T-helper 17 cell (primary cell): ENCODE measurements at places on chromosomes 4 and X.

DNA sequence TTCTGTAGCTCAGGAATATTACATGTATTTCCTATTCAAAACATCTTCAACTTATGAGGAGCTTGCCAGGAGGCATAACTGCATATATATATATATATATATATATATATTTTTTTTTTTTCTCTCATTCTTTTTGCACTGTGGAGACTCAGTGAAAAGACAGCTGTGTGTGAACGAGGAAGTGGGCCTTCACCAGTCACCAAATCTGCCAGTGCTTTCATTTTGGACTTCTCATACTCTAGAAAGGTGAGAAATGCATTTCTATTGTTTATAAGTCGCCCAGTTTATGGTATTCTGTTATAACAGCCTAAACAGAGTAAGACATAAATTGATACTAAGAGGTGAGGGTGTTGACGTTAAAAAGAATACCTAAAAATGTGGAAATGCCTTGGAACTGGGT is 710.6 kb downstream of the TRAM1L1 start:
- no peak for DNase-seq

GRCh38 chr4:14631806-14632440 is 370.4 kb upstream of the CPEB2 start:
- DNase-seq = no peak

DNA sequence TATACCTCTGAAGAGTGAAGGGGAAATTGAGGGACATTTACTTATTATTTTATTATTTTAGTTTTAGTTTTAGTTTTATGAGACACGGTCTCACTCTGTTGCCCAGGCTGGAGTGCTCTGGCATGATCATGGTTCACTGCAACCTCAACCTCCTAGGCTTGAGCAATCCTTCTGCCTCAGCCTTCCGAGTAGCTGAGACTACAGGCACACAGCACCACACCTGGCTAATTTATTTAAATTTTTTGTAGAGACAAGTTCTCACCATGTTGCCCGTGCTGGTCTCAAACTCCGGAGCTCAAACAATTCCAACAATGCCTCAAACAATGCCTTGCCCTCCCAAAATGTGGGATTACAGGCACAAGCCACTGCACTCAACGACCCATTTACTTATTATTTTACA is 68.4 kb upstream of the BMP2K start:
- DNase-seq = no peak

- no peak for DNase-seq
Measured at GRCh38 chrX:70496491-70496890, 51.9 kb downstream of the DLG3 start.

DNA sequence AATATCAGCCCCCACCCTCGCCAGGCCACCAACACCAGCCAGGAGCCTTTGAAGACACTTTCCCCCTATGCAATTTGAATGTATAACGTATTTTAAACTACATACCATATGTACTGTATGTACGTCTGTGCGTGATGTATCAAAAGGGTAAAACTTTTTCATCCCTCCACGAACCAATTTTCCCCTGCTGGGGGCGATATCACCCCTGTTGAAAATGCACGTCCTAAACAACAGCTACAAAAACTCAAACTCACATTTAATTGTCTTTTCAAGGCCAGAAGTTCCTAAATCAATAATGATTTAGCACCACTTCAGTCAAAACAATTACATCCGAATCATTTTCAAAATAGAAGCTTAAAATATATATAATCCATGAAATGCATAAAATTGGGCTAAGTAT is 1.4 kb downstream of the VEGFD start:
- DNase-seq = no peak

- no peak for DNase-seq
Measured at GRCh38 chr4:54723220-54723619, 65.5 kb downstream of the KIT start.

DNA sequence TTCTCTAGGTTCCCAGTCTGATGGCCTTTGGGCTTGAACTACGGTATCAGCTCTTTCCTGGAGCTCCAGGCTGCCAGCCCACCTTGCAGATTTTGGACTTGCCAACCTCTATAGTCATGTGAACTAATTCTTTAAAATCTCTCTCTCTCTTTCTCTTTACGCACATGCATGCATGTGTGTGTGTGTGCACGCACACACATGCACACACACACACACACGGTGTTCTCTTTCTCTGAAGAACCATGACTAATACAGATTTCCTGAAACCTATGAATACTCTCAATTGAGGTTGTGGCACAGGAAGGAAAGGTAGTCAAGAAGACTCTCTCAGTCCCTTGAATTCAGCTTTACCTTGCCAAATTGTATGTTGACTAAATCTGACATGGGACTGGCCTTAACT is 6.2 kb upstream of the ZCCHC13 start:
- no peak for DNase-seq

DNA sequence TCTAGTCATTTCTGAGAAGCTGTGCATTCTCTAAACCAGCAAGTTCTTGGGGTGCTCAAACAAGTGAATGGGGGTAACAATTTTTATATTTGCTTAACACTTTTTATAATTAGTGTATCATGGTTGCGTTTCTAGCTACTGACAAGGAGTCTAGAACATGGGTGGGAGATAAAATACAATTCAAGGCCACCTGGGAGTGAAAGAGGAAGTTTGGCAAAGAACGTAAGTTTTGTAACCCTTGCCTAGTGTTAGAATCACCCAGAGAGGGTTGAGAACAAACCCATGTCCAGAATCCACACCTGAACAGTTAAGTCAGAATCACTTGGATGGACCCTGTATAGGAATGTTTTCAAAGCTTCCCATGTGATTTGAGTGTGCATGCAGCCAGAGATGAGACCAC is 92.7 kb downstream of the AFF2 start:
- no peak for DNase-seq

DNA sequence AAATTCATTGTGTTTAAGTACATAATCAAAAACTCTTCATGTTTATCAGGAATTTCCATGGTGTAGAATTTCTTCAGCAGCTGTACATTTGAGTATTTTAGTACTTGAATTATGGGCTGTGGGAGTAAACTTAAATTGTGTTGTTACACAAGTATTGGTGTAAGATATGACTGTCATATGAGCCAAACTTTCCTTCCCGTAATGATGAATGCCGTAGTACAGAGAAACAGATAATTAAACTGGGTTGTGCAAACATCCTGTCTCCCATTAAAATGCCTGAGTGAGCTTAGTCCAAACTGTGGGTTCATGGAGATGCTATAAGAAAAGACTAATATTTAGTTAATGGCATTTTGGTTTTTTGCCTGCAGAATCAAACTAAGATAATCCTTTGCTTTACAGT is 159.2 kb downstream of the SLC4A4 start:
- DNase-seq = no peak

- DNase-seq = no peak
Measured at GRCh38 chr4:4633431-4633830, 91.6 kb upstream of the STX18 start.

GRCh38 chr4:128358231-128358912 is 70.8 kb upstream of the PGRMC2 start:
- no peak for DNase-seq

- DNase-seq = no peak
Measured at GRCh38 chr4:147307896-147308674, 172.8 kb upstream of the EDNRA start.

DNA sequence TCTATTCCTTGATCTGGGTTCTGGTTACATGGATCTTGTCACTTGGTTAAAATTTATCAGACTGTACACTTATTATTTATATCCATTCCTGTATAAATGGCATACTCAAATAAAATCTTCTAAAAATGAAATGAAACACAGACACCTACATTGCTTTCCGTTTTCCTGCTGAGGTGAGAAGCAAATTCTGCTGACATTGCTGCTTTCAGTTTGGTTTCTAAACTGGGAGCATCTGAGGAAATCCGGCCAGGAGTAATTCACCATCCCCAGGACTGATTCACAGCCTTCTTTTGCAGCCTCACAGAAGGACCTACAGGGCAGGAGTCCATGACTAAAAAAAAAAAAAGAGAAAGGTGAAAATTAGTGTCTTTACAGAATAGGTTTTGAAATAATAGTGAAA is 93.6 kb downstream of the CORIN start:
- DNase-seq = no peak

- no peak for DNase-seq
Measured at GRCh38 chr4:184400375-184400870, 73.9 kb downstream of the IRF2 start.

- DNase-seq = no peak
Measured at GRCh38 chr4:177596035-177596434, 153.8 kb upstream of the AGA start.

DNA sequence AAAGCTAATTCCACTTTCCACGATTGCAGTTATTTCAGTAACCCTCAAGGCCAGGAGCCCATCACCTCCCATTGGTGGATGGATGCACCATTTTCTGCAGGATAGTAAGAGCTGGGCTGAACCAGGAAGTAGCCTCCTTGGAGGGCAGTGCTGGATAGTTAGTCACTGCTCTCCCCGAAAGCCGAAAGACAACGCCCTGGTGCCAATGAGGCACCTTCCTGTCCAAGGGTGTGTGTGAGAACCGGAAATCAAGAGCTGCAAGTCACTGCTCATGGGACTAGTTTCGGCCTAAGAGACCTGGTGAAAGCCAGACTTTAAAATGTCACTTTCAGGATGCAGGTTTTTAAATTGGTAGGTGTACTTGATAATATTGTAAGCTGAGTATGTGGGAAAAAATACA is 203.8 kb upstream of the HS3ST1 start:
- no peak for DNase-seq

DNA sequence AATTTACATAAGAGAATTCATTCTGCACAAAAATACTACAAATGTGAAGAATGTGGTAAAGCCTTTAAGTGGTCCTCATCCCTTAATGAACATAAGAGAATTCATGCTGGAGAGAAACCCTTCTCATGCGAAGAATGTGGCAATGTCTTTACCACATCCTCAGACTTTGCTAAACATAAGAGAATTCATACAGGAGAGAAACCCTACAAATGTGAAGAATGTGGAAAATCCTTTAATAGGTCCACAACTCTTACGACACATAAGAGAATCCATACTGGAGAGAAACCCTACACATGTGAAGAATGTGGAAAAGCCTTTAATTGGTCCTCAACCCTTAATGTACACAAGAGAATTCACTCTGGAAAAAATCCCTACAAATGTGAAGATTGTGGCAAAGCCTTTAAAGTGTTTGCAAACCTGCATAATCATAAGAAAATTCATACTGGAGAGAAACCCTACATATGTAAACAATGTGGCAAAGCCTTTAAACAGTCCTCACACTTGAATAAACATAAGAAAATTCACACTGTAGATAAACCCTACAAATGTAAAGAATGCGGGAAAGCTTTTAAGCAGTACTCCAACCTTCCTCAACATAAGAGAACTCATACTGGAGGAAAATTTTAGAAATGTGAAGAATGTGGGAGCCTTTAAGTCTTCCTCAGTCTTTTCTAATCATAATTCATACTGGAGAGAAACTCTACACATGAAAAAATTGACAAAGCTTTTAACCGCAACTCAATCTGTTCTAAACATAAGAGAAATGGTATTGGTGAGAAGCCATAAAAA is 37.4 kb downstream of the ZNF718 start:
- DNase-seq = no peak

- no peak for DNase-seq
Measured at GRCh38 chr4:24589448-24589847, 5.1 kb upstream of the DHX15 start.

- DNase-seq = no peak
Measured at GRCh38 chr4:40121515-40121914, 64.9 kb downstream of the N4BP2 start.

GRCh38 chrX:150212672-150213480 is 150.2 kb upstream of the MAMLD1 start:
- no peak for DNase-seq

GRCh38 chrX:10233696-10234095 is 76.9 kb downstream of the CLCN4 start:
- DNase-seq = no peak

DNA sequence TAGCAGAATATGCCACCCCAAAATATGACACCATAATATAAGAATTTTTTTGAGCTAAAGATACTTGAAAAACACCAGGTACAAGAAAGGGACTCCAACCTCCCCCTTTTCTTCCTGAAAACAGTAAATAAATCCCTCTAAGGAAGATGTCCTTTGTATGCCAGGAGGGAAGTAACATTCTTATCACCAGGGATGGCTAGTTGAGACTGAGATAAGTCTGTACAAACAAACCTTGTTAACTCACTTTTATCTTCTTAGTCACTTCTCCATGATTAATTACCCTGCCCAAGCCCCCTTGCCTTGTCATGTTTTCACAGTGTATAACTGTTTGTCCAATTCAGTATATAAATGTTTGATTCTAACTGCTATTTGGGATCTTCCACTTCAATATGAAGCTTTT is 888.0 kb downstream of the PCDH18 start:
- DNase-seq = no peak
